ENCODE measurements at places on chromosomes 4 and X. TPM values are rescaled to one million over a fixed set of nuclear protein-coding genes. Genes with fewer than 3 reads are reported as not detected.
A peak's percentile ranks its signal among the peaks of the same experiment; 100 is the strongest.

GRCh38 chr4:10783351-10783750, 98.8 kb upstream of the CLNK start:
- no peaks in the 10 kb centered on the region for H3K27me3 ChIP-seq
- DNase-seq, result peak; percentile 44
- 0 out of 2 replicates have a peak, but pooled peaks cover 8% of the 10 kb centered on the region for H3K4me1 ChIP-seq

DNA sequence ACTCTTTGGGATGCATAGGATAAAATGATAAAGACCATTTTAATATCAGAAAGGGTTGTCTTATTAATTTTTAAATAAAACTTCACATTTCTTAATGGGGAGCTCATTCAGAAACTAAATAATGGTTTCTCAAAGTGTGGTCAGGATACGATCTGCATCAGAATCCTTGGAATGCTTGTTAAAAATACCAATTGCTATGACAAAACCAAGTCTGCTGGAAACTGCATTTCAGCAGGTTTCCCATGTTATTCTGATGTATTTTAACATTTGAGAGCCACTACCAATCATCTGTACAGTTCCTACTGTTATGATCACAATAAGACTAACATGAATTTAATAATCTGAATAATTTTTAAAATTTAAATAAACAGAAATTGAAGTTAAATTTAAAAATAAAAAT, 115.1 kb downstream of the SOWAHB start:
- 0 out of 2 replicates have a peak, but pooled peaks cover 19% of the 10 kb centered on the region for H3K36me3 ChIP-seq
- peak; percentile 67 for DNase-seq
- H3K4me3 ChIP-seq, result peak overlapping the region; percentile 26
- peaks cover 31% of the 10 kb centered on the region for H3K4me1 ChIP-seq
- H3K27me3 ChIP-seq, result no peaks in the 10 kb centered on the region

DNA sequence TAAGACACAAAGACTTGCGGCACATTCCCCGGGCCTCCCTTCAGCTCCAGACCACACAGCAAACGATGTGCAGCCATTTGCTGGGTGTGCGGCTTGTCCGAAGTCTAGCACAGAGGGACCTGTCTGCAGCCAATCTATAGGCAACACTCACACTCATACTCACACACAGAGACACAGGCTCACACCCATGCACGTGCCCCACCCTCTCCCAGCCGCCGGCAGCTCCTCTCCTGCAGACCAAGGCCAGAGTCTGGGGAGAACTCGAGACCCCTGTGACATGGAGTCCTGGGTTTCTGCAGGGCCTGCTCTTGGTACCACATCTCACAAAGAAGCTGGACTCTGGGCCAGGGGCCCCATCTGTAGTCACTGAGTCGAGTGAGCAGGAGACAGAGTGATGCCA, 245.4 kb upstream of the PSAPL1 start:
- DNase-seq, result no peak
- H3K36me3 ChIP-seq, result no peaks in the 10 kb centered on the region
- H3K27me3 ChIP-seq, result no peaks in the 10 kb centered on the region
- H3K27ac ChIP-seq, result no peak overlapping the region
- no peak overlapping the region for H3K4me3 ChIP-seq
- no peaks in the 10 kb centered on the region for H3K4me1 ChIP-seq

DNA sequence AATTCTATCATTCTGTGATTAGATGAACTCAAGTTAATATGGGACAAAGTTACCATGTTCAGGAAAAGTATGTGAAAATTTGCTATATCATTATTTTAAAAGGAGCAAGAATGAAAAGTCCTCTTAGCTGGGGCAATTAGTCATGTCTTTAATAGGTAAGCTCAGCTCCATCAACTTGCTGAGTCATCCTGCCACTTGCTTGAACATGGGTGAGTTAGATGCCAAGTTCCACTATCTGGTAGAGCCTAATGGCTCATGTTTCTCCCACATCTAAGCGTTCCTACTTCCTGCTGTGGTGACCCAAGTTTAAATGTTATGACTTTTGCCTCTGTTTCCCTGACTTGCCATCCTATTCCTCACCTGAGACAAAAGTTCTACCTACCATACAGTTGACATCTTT, 276.8 kb downstream of the ZNF674 start:
- no peaks in the 10 kb centered on the region for H3K27me3 ChIP-seq
- DNase-seq, result peak; percentile 92
- H3K27ac ChIP-seq, result peak overlapping the region; percentile 82

- H3K27ac ChIP-seq, result no peak overlapping the region
- DNase-seq, result no peak
- no peaks in the 10 kb centered on the region for H3K4me1 ChIP-seq
- no peak overlapping the region for H3K4me3 ChIP-seq
- H3K27me3 ChIP-seq, result no peaks in the 10 kb centered on the region
Observed at GRCh38 chr4:39124885-39125599, 57.3 kb upstream of the WDR19 start.

- H3K4me1 ChIP-seq, result peaks cover 36% of the 10 kb centered on the region
- H3K27me3 ChIP-seq, result no peaks in the 10 kb centered on the region
Observed at GRCh38 chrX:154371789-154372300, 2.6 kb downstream of the FLNA start.

DNA sequence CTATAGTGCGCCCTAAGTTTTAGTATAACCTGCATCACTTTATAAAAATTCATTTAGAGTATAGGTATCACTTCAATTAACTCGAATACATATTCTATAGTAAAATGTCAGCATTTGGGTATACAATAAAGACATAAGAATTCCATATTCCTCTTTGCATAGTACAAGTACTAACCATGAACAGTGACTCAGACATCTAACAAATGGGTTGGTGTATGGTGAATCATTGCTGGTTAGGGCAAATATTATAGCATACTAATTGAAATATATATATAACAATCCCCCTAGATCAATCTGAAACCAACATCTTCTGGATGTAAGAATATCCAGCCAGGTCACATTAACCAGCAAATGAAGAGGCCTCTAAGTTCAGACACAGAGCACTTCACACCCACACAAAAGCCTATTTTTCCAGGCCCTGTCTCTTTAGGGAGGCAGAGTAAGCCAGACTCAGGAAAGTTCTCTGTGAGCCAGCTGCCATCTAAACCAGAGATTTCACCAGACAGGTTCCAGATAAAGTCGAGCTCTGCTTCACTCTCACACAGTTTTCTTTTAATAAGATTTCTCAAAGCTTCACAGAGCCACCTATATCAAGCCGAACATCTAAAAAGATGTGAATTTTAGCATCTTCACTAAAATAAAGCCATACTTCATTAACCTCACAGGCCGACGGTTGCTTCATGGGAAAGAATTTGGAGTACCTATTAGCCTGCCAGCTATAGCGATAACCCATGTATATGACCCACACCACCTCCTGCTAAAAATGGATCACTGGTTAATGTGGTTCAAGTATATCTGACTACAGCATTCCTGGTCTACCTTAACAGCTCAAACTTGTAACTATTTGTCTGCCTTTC, 200.0 kb upstream of the FTHL17 start:
- DNase-seq, result peak; percentile 2
- no peaks in the 10 kb centered on the region for H3K4me1 ChIP-seq
- H3K27ac ChIP-seq, result no peak overlapping the region

DNA sequence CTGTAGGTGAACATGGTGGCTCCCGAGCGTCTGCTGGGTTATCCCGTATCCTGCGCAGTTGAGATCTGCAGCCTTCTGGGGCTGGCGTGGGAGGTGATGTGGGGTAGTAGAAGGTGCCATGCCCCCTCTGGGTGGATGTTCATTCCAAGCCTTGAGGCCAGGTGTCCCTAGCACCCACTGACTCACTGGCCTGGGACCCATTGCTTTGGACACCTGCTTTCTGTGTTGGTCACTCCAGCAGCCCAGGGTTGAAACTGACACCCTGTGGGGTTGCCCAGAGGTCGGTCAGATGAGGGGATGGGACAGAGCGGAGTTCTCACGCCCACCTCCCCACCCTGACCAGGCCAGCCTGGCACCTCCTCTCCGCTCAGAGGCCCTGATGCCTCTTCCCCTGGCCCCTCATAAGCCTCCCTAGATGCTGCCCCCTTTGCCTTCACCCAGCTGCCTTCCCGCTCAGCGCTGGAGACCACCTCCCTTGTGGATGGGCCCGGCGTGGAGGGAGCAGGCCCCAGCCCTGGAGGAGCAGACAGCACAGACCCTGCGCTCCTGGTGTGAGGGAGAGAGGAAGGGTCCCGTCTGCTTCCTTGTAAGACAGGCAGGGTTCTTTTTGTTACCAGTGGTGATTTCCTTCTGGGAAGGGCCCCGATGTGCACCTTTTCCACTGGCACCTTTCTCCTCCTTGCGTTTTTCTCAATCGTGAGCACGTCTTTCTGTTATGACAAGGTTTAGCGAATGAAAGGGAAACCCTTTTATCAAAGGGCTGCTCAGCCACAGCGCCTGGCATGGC, 2.0 kb downstream of the DOK7 start:
- H3K27ac ChIP-seq, result no peak overlapping the region
- H3K4me3 ChIP-seq, result no peak overlapping the region
- no peaks in the 10 kb centered on the region for H3K36me3 ChIP-seq
- no peak for DNase-seq

GRCh38 chr4:164301430-164301829, 452.5 kb upstream of the SMIM31 start:
- no peak for DNase-seq
- H3K27ac ChIP-seq, result no peak overlapping the region
- H3K36me3 ChIP-seq, result no peaks in the 10 kb centered on the region
- no peaks in the 10 kb centered on the region for H3K27me3 ChIP-seq
- peaks cover 23% of the 10 kb centered on the region for H3K4me1 ChIP-seq

DNA sequence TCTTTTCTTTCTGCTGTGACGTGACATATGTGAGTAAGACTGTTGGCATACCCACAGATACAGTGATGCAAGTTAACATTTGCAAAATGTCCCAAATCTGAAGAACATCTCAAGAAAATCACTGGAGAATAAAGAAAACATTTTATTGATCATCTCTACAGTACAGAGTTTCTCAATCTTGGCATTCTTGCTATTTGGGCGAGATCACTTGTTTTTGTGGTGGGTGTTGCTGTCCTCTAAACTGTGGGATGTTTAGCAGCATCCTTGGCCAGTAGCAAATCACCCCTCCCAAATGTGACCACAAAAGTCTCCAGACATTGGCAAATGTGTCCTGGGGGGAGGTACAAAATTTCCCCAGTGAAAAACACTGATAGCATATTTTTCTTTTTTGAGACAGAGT, 28.8 kb downstream of the AMELX start:
- H3K36me3 ChIP-seq, result no peaks in the 10 kb centered on the region
- no peaks in the 10 kb centered on the region for H3K4me1 ChIP-seq
- DNase-seq, result no peak
- H3K4me3 ChIP-seq, result no peak overlapping the region
- no peak overlapping the region for H3K27ac ChIP-seq
- no peaks in the 10 kb centered on the region for H3K27me3 ChIP-seq

- no peak overlapping the region for H3K4me3 ChIP-seq
- H3K4me1 ChIP-seq, result no peaks in the 10 kb centered on the region
- no peak for DNase-seq
- H3K27ac ChIP-seq, result no peak overlapping the region
- H3K36me3 ChIP-seq, result no peaks in the 10 kb centered on the region
Observed at GRCh38 chr4:34644579-34645115, 1599.7 kb downstream of the ARAP2 start.

GRCh38 chr4:92235731-92236130, 68.0 kb upstream of the GRID2 start:
- H3K4me3 ChIP-seq, result 0 out of 2 replicates have a peak overlapping the region, but pooled peaks have one; percentile 38
- peak; percentile 23 for DNase-seq
- H3K36me3 ChIP-seq, result peaks cover 3% of the 10 kb centered on the region
- H3K4me1 ChIP-seq, result peaks cover 61% of the 10 kb centered on the region

- H3K27me3 ChIP-seq, result no peaks in the 10 kb centered on the region
- no peak for DNase-seq
- H3K4me3 ChIP-seq, result no peak overlapping the region
- H3K27ac ChIP-seq, result no peak overlapping the region
- no peaks in the 10 kb centered on the region for H3K36me3 ChIP-seq
- H3K4me1 ChIP-seq, result no peaks in the 10 kb centered on the region
Observed at GRCh38 chrX:136856050-136856449, 24.5 kb downstream of the RBMX start.

- H3K27me3 ChIP-seq, result no peaks in the 10 kb centered on the region
- no peak overlapping the region for H3K27ac ChIP-seq
- peak; percentile 60 for DNase-seq
- H3K4me3 ChIP-seq, result no peak overlapping the region
- H3K36me3 ChIP-seq, result no peaks in the 10 kb centered on the region
- H3K4me1 ChIP-seq, result peaks cover 33% of the 10 kb centered on the region
Observed at GRCh38 chr4:147777456-147778091, 45.7 kb downstream of the ARHGAP10 start.

- H3K27me3 ChIP-seq, result no peaks in the 10 kb centered on the region
- H3K4me3 ChIP-seq, result no peak overlapping the region
- H3K27ac ChIP-seq, result no peak overlapping the region
- no peak for DNase-seq
- peaks cover 39% of the 10 kb centered on the region for H3K36me3 ChIP-seq
- H3K4me1 ChIP-seq, result no peaks in the 10 kb centered on the region
Observed at GRCh38 chr4:26431461-26432180, 58.7 kb downstream of the CCKAR start.

GRCh38 chr4:23887989-23888388, 1.9 kb downstream of the PPARGC1A start:
- no peak overlapping the region for H3K4me3 ChIP-seq
- H3K27ac ChIP-seq, result no peak overlapping the region
- H3K4me1 ChIP-seq, result no peaks in the 10 kb centered on the region
- no peaks in the 10 kb centered on the region for H3K36me3 ChIP-seq

- DNase-seq, result no peak
- H3K27ac ChIP-seq, result no peak overlapping the region
- no peaks in the 10 kb centered on the region for H3K36me3 ChIP-seq
- H3K4me1 ChIP-seq, result no peaks in the 10 kb centered on the region
Observed at GRCh38 chrX:20181598-20182329, 40.1 kb upstream of the EIF1AX start.

DNA sequence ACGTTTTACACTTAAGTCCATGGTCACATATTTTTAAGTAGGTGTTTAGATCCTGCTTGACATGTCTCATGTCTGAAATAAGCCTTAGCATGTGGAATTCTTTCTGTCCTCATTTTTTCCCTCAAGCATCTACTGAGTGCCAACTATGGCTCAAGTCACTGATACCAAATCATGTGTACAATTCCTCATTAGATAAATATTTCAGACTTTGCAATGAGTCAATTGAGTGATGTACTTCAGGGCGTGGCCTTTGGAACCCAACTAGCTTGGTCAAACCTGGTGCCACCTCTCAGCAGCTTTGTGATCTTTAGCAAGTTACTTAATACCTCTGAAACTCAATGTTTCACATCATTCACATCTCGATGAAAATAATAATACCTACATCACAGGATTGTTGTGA, 12.6 kb upstream of the JADE1 start:
- DNase-seq, result peak; percentile 81
- no peaks in the 10 kb centered on the region for H3K36me3 ChIP-seq
- no peaks in the 10 kb centered on the region for H3K27me3 ChIP-seq
- no peak overlapping the region for H3K27ac ChIP-seq

MSL3 gene
- 30.3 TPM for total RNA-seq

MAGEA4 gene
- not detected for total RNA-seq

NOX1 gene
- total RNA-seq, result not detected

ABCB7 gene
- 36.2 TPM for total RNA-seq

CLGN gene
- 7.9 TPM for total RNA-seq

CORIN gene
- not detected for total RNA-seq

ABCG2 gene
- total RNA-seq, result not detected

UGT2B10 gene
- total RNA-seq, result not detected

VSIG1 gene
- total RNA-seq, result 4.8 TPM

OPRPN gene
- total RNA-seq, result not detected

NKRF gene
- total RNA-seq, result 9.1 TPM

OCRL gene
- 19.4 TPM for total RNA-seq

ABCD1 gene
- total RNA-seq, result 48.6 TPM

SLC38A5 gene
- 2.4 TPM for total RNA-seq
